ENCODE measurements at places on chromosomes 7 and 10.
A peak's percentile ranks its signal among the peaks of the same experiment; 100 is the strongest.

GRCh38 chr10:122550983-122551382, 9.6 kb upstream of the DMBT1 start:
- DNase-seq, result no peak

GRCh38 chr10:52701647-52702046, 70.9 kb downstream of the MBL2 start:
- DNase-seq, result no peak

DNA sequence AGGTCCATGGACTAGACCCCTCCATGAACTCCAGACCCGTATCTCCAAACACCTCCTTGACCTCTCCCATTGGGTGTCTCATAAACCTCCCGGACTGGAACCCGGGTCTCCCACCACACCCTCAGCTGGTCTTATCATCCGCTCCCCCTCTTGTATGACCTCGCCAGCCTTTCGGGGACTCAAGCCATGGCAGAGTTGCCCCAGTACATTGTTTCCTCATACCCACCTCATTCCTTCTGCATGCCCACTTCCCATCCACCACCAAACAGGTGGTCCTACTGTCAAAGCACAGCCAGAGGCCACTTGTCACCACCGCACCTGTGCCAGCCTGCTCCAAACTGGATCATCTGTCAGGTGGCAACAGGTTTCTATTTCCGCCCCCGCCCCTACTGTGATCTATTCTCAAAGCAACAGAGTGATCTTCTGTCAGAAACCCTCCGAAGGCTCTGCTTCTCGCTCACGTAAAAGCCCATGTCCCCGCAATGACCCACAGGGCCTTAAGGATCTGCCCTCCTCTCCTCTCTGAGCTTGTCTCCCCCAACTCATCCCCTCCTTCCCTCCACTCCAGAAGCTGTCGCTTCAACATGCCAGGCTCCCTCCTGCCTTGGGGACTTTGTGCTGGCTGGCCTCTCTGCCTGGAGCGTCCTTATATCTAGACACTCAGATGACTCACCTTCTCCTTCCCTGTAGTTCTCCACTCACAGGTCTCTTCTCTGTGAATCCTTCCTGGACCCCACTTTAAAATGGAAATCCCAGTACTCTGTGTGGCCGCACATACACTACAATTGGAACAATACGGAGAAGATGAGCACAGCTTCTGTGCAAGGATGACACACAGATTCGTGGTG, 22.8 kb upstream of the PRKAG2 start:
- DNase-seq, result no peak

- DNase-seq, result peak; percentile 79
Measured at GRCh38 chr7:18445916-18446520, 49.5 kb upstream of the HDAC9 start.

GRCh38 chr7:152072421-152072820, 46.9 kb downstream of the GALNT11 start:
- DNase-seq, result no peak

DNA sequence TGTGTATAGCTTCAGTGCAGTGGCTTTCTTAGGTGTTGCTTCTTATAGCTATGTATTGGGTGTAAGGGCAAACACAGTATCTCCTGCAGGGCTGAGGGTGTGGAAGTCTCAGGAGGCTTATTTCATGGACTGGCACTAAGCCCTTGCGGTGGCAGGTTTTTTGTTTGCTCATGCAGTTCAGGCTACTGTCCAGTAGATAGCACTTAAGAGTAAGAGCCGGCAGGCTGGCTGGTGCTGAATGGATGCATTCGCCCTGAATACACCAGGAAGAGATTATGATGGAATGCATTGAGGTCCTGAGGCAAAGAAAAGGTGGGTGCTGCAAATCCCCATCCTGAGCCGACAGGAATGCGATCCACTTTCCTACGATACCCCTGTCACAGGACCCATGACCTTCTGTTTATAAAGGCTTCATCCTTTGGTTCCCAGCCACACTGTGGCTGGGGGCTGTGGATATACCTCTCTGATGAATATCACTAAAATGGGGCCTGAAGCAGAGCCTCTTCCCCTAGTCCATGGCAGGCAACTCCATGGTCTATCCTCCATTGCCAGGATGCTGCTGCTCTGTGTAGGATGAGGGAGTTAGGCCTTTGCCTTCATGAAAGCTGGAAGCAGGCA, 44.9 kb downstream of the ANXA8 start:
- no peak for DNase-seq

DNA sequence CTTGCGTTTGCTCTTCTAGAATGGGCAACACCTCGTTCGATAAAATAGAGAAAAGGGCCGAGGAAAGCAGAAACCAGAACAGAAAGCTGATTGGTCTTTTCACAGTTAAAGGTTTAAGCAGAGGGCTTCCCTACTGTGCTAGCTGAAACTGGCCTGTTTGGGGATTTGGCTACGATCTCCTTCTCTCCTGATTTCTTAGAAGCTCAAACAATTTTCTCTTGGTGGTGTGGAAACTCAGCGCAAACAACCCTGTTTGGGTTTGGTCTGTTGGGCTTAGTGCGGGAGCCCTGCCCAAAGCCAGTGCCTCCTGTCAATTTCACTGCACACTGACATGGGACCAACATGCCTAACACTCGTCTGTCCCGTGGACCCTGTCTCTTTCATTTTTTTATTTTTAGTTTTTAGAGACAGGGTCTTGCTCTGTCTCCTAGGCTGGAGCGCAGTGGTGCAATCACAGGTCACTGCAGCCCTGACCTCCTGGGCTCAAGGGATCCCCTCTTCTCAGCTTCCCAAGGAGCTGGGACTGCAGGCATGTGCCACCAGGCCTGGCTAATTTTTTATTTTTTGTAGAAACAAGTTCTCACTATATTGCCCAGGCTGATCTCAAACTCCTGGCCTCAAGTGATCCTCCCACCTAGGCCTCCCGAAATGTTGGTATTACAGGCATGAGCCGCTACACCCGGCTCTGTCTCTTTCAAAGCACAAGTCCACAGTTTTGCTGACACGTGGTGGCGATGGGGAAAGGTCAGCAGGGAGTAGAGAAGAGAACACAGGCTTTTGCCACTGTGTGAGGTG, 16.5 kb upstream of the BNIP3 start:
- no peak for DNase-seq

GRCh38 chr7:92608380-92609322, 18.5 kb upstream of the FAM133B start:
- peak; percentile 27 for DNase-seq

DNA sequence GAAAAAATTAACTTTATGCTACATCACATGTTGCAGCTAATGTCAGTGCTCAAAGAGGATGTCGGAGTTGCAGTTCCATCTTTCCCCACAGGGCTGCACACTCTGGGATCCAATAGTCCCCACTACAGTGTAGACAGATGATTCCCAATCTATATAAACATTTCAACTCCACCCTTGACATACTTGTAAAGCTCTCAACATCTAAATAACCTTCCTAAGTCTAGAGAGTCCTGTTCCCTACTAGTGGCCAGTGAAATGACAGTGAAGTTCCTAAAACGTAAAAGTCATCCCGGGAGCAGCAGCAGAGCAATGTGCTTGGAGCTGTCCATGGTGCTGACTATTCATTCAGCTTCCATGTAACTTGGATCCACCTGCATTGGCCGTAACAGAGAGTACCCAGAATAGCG, 145.1 kb downstream of the GRM8 start:
- peak; percentile 42 for DNase-seq

GRCh38 chr7:157339777-157340677, 3.2 kb downstream of the DNAJB6 start:
- DNase-seq, result peak; percentile 90

DNA sequence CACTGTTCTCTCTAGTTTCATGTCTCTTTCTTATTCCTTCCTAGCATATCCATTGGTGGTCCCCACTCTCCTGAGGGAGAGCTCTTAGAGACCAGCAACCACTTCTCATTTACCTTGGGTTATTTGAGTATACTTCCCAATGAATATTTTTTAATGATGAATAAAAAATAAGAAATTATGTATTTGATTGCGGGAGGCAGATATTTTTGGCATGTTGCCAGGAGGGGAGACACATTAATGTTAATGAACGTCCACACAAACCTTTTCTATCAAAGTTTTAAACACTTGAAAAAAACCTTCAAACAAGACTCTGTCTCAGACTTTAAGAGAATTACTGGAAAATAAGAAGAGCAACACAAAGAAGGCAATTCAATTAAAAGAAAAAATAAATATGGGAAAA, 260.6 kb upstream of the MAGI2 start:
- DNase-seq, result no peak

GRCh38 chr10:73043766-73044377, 52.8 kb downstream of the P4HA1 start:
- DNase-seq, result no peak

GRCh38 chr10:79259834-79260233, 87.4 kb upstream of the PPIF start:
- DNase-seq, result no peak

- peak; percentile 48 for DNase-seq
Measured at GRCh38 chr7:101488826-101489572, 126.3 kb downstream of the COL26A1 start.

- no peak for DNase-seq
Measured at GRCh38 chr7:106462914-106463482, 178.2 kb upstream of the NAMPT start.

GRCh38 chr7:91657483-91658071, 222.9 kb downstream of the MTERF1 start:
- DNase-seq, result peak; percentile 37

DNA sequence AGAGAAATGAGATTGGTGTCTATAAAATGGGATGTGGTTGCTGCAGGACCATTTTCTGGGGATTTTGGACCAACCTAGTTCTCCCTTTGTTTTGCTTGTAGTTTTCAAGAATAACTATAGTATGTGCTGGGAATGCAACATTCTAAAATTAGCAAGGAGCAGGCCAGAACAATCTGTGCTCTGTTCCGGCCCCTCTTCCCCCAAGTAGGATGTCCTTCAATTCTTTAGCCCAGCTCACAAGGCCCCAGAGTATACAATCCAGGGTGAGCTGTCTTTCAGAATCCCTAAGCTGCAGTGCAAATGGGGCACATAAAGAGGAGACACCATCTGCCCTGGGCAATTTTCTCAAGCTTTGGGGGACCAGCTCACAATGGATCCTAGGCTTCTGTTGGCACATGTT, 809.1 kb downstream of the TNS3 start:
- DNase-seq, result peak; percentile 61

GRCh38 chr7:5495581-5496375, 72.1 kb upstream of the TNRC18 start:
- DNase-seq, result peak; percentile 97

DNA sequence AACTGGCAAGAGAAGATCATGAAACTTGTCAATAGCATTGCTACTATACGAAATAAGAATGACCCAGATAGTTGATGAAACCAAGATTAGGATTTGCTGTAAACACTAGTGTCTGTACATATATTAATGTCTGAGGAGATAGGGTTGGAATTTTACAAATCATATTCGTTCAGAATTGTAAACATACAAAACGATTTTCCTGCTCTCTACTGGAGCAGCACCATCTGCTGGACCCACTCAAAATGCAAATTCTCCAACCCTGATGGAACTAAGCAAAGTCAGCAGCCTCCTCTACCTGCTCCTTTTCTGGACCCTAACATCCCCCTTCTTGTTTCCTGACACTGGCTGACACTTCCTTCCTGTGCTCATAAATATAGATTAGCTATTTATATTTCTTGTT, 29.4 kb upstream of the SGMS1 start:
- DNase-seq, result peak; percentile 55

- peak; percentile 82 for DNase-seq
Measured at GRCh38 chr10:30002426-30003266, 56.7 kb downstream of the JCAD start.

GRCh38 chr7:14425559-14425958, 436.1 kb upstream of the ETV1 start:
- DNase-seq, result no peak

GRCh38 chr10:24953675-24954074, 1.3 kb upstream of the PRTFDC1 start:
- DNase-seq, result peak; percentile 47

DNA sequence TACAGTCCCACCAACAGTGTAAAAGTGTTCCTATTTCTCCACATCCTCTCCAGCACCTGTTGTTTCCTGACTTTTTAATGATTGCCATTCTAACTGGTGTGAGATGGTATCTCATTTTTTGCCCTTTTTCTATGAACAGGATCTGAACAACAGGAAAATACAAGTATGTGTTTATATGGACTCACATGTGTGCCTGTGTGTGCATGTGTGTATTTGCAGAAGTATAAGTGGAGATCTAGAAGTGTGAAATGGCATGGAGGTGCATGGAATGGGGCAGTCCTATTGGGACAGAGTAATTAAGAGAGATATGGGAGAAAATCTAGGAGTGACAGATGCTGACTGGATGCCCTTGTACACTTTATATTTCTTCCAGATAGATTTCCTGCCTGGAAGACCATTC, 111.6 kb upstream of the PCGF5 start:
- no peak for DNase-seq

DNA sequence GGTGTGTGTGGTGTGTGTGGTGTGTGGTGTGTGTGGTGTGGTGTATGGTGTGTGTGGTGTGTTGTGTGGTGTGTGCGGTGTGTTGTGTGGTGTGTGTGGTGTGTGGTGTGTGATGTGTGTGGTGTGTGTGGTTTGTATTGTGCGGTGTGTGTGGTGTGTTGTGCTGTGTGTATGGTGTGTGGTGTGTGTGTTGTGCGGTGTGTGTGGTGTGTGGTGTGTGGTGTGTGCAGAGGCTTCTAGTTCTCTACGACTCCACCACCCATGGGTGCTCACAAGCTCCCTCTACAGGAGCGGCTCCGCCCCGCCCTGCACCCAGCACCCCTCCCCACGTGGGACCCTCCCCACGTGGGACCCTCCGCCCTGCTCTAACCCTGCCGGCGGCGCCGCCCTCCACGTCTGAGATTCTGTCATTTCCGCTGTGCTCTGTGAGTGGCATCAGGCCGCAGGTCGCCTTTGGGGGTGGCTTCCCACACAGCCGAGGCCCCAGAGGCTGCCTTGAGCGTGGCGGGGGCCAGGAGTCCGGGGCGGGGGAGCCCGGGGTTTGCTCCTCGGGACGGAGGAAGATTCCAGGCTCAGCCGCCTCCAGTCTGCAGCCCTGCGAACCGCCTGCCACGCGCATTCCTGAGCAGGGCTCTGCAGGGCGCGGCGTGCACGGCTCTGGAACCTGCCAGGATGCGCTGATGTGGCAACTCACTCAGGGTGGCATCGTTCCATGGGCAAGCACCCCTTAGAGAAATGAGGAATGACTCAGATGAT, 37.0 kb upstream of the DNAJB6 start:
- DNase-seq, result peak; percentile 22
